ENCODE measurements at places on chromosomes 6 and 20.

DNA sequence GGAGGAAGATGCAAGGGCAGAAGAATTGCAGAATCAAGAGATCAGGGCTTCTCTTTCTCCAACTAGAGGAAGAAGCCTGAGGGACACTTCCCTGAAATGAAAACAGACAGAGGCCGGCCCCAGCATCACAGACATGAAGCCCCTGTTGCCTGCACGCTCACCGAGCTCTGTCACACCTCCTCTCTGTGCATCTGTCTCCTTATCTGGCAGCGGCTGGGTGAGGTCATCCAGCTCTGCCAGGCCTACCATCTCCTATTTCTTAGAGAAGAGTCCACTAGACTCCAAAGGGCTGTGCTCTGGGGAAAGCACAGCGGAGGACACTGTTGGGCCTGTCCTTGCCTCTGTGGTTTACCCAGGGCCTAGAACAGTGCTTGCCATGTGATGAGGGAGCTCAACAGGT lies 71.9 kb upstream of the MLN start:
- no peak for DNase-seq

DNA sequence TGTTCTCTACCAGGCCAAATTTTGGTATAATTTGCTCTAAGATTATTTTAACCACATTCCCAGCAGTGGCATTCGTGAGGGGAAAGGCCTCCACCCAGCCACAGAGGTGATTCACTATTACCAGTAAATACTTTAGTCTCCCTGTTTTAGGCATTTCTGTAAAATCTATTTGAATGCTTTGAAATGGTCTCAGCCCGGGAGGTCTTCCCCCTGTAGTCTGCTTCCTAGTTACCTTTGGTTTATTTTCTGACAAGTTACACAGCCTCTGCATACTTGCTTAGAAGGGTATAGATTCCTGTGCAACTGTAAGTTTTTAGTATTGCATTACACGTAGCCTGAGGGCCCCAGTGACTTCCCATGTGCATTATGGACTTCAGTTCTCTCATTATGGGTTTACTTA lies 248.7 kb downstream of the C6orf118 start:
- no peak for DNase-seq

- DNase-seq, result no peak
Measured at GRCh38 chr20:34874094-34874654, 1.5 kb upstream of the GGT7 start.

GRCh38 chr6:53647462-53648094 lies 18.0 kb downstream of the KLHL31 start:
- DNase-seq, result no peak

GRCh38 chr20:18304618-18305017 lies 16.3 kb downstream of the ZNF133 start:
- DNase-seq, result no peak

DNA sequence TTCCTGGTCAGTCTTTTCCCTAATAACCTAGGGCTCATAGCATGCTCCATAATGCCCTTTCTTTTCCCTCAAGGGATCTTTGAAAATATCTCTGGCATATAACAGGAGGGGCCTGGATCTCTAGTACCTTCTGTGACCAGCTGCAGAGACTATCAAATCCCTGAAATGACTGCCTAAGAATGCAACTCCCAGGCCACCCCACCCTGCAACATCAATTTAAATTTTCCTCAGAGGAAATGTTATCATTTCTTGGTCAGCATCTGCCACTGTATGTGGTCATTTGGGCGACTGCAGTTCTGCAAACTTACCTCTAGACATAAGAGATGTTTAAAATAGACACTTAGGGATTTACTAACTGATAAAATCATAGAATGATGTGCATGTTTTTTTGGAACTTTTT lies 200.2 kb downstream of the KCNQ5 start:
- DNase-seq, result no peak

DNA sequence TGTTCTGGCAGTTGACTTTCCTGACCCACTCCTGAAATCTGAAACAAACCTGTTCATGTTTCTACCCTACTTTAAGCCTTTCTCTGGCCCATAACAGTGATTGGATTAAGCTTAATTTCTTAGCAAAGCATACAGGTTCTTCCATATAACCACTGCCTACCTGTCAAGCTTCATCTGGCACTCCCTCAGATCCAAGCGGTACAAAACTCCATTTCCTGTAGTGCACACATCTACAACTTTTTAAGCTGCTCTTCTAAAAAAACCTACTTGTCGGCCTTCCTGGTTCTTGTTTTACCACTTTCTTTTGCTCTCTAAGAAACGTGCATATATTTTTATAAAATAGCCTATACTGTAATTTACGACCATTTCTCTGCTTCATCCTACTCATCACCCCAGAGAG lies 916 bp upstream of the PPP1R11 start:
- DNase-seq, result no peak

- DNase-seq, result peak; percentile 34
Measured at GRCh38 chr6:135183002-135183531, 2.0 kb downstream of the MYB start.

- no peak for DNase-seq
Measured at GRCh38 chr20:10662151-10662550, 11.6 kb downstream of the JAG1 start.

DNA sequence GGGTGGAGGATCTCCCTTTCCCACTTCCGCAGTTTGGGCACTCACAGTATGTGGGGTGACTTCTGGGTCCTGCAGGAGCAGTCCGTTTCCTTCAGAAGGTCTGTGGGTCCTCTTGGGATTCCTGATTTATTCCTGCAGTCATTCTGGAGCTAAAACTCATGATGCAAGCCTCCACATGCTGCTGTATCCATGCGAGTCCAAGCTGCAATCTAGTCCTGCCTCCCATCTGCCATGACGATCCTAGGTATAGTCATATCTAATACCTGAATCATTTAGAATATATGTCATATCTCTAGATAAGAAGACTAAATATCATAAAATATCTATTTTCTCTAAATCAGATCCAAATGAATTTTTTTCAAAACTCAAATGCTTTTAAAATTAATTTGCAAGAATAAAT lies 103.4 kb upstream of the AHI1 start:
- DNase-seq, result no peak

DNA sequence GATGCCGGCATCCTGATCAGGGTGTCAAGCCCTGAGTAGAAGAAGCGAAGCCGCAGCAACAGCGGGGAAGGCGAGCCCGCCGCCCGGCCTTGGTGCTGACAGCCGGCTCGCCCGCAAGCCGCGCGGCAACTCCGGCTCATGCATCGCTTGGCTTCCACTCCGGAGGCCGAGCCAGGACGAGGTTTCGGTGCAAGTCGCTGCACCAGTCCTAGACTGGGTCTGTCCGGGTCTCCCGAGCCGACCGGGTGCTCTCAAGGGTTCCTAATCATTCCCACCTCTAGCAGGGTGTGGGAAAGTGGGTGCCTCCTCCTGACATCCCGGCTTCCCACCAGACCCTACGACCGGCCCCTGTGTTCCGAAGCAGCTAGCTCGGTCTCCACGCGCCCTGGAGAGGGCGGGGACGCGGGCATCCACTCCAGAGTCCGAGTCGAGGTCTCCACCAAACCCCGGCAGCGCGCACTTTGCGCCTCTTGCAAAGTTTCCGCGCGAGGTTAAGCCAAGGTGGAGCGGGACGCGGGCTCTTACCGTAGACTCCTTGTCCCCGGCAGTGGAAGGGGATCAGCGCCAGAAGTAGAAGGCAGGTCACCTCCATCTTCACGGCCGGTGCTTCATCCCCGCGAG lies 1.4 kb downstream of the MDGA1 start:
- DNase-seq, result no peak
